ENCODE measurements at places on chromosomes 3 and 15.

- DNase-seq, result no peak
Measured at GRCh38 chr3:120418866-120419490, 31.8 kb downstream of the FSTL1 start.

GRCh38 chr15:81043935-81044575 is 43.3 kb downstream of the TLNRD1 start:
- DNase-seq, result no peak

- no peak for DNase-seq
Measured at GRCh38 chr3:122785231-122785630, 8.4 kb downstream of the HSPBAP1 start.

GRCh38 chr3:163196815-163197374 is 1700.3 kb downstream of the OTOL1 start:
- DNase-seq, result no peak

DNA sequence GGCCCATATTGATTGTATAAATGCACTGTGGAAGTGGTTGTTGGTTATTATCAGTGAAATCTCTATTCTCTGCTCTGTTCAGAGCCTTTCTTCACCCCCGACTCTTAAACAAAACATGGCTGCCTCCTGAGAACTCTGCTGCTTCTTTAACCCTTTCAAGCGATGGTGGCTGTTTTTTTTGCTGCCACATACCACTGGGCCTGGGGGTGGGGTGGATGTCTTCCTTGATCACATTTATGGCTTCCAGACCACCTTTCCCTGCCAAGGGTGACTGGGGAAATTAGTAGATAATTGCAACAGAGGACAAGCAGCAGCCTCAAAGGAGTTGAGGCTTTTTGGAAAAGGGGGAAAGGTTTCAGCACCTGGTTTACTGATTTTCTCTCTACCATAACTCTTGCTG is 32.8 kb downstream of the YEATS2 start:
- DNase-seq, result no peak

DNA sequence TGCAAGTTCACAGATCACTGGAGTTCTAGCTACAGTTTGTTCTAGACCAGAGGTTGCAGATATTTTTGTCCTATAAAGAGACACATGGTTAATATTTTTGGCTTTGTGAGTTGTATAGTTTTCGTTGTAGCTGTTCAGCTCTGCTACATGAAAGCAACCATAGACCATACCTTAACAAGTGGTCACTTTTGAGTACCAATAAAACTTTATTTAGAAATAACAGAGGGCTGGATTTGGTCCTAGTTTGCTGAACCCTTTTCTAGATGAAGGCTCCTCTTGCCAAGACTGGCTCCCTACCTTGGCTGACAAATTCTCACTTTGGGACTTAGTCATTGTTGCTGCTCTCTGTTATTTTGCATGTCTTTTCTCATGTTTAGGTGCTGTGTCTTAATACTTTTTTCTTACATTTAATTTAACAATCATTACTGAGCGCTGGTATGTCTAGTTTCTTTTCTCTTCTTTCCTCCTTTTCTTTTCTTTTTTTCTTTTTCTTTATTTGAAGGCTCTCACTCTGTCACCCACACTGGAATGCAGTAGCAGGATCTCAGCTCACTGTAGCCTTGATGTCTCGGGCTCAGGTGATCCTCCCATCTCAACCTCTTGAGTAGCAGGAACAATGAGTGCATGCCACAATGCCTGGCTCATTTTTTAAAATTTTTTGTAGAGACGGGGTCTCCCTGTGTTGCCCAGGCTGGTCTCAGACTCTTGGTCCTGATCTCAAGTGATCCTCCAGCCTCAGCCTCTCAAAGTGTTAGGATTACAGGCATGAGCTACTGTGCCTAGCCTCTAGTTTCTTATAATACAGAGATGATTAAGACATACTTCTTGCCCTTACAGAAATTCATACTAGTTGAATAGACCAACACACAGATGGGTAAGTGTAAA is 227.5 kb downstream of the PTPRG start:
- no peak for DNase-seq

DNA sequence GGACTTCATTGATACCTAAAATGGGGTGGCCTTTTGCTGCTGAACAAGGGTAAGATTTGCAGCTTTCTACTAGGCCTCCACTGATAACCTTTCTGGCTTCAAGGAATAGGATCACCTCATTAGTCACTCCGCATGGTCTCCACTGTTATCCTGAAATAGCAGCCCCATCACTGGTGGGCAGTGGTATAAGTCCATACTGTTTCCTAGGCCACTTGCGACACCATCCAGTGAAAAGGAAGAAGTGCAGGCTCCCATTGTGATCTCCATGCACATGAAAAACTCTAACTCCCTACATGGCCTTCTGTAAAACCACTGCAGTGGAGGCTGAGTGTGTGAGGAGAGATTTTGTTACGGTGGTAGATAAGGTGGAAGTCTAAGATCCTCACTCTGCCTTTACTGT is 1455.9 kb downstream of the SI start:
- DNase-seq, result no peak

DNA sequence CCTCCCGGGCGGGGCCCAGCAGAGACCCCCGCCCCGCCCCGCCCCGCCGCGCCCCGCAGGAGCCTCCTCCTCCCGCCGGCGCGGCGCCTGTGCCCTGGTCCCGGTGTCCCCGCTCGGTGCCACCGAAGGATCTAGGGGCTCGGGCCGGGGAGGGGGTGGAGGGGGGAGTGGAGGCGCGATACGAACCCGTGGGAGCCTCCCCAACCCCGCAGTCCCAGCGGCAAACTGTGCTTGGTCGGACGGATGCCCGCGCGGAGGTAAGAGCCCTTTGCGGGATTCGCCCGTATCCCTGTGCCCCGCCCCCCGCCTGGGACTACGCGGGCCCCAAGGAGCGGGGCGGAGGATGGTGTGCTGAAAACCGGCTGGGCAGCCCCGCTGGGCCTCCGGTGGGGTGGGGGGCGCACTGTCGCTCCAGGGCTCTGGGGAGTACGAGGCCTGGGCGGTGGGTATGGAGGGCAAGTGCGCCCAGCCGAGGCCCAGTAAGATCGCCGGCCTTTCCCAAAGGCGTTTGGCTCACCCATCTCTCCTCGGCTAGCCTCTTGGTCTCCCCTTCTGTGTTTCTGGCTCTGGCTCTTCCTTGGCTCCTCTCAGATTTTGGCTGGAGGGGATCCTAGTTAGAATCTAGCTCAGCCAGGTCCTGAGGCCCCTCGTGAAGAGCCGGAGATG is 65.6 kb upstream of the POLG start:
- no peak for DNase-seq

- DNase-seq, result no peak
Measured at GRCh38 chr3:59996056-59996455, 946.2 kb upstream of the CFAP20DC start.

DNA sequence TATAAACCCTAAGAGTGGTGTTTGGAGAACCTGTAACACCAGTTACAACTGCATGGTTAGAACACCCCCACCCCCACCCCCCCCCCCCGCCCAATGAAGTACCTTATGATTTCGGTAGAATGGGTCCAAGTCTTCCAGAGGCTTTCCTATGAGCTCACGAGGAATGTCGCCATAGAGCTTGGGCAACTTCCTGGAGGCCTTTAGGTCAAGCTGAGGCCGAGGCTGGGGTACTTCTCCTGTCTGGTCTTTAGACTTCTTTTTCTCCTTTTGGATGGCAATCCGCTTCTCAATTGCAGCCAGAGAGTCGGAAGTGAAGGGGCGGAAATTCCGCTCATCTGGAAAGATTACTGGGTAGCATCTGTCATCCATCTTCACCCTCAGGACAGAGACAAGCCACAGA is 101.8 kb downstream of the SCN11A start:
- no peak for DNase-seq

DNA sequence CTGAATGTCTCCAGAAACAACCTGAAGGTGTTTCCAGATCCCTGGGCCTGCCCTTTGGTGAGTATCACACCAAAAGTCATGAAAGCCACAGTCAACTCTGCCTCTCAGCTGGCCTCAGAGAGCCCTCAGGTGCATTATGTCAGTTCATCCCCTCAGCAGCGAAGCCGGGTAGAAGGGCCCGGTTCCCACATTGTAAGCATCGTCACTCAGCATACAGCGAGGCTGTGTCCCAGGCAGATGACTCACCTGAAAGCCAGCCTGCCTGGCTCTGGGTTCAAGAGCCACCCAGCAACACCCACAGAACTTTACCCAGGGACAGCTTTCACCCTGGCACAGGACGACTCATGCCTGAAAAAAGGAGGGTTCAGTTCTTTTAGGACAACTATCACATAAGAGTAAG is 91.6 kb downstream of the LRRK1 start:
- DNase-seq, result no peak

DNA sequence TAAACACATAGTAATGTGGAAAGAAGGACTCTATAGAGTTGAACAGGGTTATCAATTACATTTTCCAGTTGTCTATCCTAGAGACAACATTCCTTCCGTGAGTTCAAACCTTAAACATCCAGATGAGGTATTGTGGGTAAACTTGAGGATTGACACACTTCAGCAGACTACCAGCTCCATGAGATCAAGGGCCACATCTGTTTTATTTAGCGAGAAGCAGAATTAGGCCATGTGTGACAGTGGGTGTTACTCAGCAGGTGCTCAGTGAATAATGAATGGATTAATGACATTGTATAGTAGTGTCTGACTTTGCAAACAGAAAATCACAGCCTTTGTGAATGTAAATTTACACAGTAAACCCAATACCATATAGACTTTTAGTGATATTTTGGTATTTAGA is 941.1 kb upstream of the CFAP20DC start:
- no peak for DNase-seq

GRCh38 chr3:60147249-60147950 is 1097.6 kb upstream of the CFAP20DC start:
- no peak for DNase-seq

DNA sequence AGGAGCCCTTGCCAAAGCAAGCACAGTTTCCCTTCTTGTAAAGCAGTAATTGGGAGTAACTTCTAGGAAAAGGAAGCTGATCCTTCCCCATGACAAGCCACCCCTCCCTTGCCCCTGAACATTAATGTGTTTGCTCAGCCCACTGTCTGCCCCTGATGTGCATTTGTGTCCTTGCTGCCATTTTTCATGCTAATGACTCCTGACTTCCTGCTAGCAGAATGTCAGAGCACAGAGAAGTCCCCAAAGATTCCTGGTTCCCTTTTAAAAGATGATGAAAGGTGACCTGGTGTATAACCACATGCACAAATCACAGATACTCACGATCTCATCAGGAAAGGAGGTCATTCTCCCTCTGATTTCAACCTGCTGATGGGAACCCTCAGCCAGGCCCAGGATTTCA is 44.2 kb upstream of the WNT5A start:
- DNase-seq, result no peak

DNA sequence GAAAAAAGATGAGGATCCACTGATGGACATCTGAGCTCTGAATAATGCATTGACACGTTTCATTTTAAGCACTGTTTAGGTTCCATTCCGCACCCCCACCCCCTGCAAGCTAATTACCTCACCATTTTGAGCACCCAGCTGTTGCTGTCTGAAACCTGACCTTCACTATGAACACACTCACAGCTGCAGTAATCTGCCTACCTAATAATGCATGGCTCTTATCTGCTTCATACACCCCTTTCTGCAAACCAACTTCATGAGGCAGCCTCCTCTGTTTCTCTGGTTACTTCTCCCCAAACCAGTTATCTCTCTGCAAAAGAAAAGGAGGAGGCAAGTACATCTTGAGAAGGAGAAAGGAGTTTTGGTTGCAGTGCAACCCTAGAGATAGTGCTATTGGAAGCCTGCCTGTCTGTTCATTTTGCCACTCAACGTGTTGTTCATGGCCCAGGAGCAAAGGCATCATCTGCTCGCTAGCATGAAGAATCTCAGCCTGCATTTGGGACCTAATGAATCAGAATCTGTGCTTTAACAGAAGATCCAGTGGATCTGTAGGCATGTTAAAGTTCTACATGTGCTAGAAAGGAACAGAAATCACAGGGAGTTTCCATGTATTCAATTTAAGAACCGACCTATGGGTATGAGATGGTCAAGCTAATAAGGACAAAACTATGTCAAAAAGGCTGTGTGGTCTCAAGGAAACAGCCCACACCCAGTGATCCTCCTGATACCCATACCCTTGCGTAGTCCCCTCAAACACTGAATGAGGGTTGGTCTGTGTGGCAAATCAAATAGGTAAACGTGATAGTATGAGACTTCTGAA is 87.2 kb downstream of the MB21D2 start:
- no peak for DNase-seq

GRCh38 chr15:64808785-64809453 is 16.5 kb downstream of the PIF1 start:
- no peak for DNase-seq

Measured in naive B cell (primary cell).